ENCODE measurements at places on chromosomes 7 and 10. TPM values are rescaled to one million over a fixed set of nuclear protein-coding genes. Genes with fewer than 3 reads are reported as not detected.
A peak's percentile ranks its signal among the peaks of the same experiment; 100 is the strongest.

The SPDYE1 gene
- not detected for total RNA-seq

The TMEM130 gene
- total RNA-seq: 0.29 TPM

The SEMA3D gene
- total RNA-seq: 2.6 TPM

GRCh38 chr7:98984126-98984525 is 105.8 kb downstream of the TRRAP start:
- H3K27ac ChIP-seq: no peak overlapping the region
- H3K4me1 ChIP-seq: no peaks in the 10 kb centered on the region
- H3K27me3 ChIP-seq: no peaks in the 10 kb centered on the region
- DNase-seq: no peak
- peaks cover 100% of the 10 kb centered on the region for H3K36me3 ChIP-seq
- no peak overlapping the region for H3K4me3 ChIP-seq

- no peak for DNase-seq
- H3K27me3 ChIP-seq: peaks cover 61% of the 10 kb centered on the region
- no peak overlapping the region for H3K4me3 ChIP-seq
- peaks cover 12% of the 10 kb centered on the region for H3K4me1 ChIP-seq
These were observed 4.2 kb downstream of the FGFR2 start for GRCh38 chr10:121594076-121594475.

DNA sequence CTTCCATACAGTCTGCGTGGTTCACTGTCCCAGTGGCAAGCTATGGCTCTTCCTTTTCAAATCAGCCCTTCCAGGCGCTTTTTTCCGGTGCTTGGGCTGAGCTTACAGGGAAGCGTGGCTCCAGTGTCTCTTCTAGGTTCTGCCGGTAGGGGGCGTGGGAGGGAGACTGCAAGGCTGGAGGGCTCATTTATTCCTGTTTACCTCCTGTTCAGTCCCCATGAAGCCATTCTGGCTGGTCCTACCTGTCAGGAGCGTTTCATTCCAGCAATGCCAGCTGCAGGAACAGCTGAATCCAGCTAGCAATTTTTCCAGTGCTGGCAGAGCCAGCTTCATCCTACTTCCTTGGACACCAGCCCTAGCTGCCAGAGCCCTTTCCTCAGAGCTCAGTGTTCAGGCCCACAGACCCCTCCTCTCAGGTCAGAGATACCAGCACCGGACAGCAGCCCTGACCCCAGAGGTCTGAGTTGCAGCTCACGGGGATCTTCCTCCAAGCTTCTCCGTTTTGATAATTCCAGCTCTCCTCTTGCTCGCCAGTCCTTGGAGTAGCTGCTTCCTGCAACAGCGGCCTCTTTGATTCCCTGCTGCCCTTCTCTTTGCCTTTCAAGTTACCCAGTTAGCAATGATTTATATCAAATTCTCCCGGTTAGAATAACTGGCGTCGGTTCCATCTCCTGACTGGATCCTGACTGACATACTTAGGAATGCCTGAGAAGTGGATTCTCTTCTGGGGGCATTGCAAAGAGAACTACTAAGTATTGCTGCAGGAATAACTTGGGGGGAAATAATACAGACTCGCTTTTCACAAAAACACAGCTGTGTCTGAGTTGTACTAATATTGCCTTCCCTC is 129.8 kb downstream of the FRMD4A start:
- H3K27me3 ChIP-seq: peaks cover 18% of the 10 kb centered on the region
- H3K4me3 ChIP-seq: no peak overlapping the region
- H3K27ac ChIP-seq: no peak overlapping the region
- H3K36me3 ChIP-seq: no peaks in the 10 kb centered on the region
- DNase-seq: no peak

GRCh38 chr10:102152545-102152890 is 329 bp downstream of the NOLC1 start:
- H3K27ac ChIP-seq: peak overlapping the region; percentile 93
- peaks cover 63% of the 10 kb centered on the region for H3K4me1 ChIP-seq
- no peak for DNase-seq
- H3K27me3 ChIP-seq: no peaks in the 10 kb centered on the region
- peaks cover 62% of the 10 kb centered on the region for H3K36me3 ChIP-seq
- peak overlapping the region; percentile 86 for H3K4me3 ChIP-seq
